ENCODE measurements at places on chromosomes 7 and 10.

DNA sequence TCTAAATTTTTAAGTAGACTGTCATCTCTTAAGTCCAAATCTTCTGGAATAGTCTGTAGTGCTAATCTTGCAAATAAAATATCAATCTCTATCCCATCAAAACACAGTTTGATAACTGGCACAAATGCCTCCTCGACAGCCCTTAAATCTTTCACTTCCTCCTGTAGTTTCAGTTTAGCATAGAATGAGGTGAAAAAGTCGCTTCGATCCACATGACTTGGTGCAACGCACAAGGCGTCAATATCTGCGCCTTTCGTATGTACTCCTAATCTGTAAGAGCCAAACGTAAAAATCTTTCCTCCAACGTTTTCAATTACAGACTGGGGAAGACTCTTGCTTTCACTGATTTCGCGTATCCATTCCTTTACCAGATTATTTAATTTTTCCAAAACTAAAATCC, 603 bp downstream of the PAPOLB start:
- DNase-seq = no peak

GRCh38 chr10:132562916-132563456, 25.4 kb downstream of the INPP5A start:
- DNase-seq = no peak

- DNase-seq = no peak
Observed at GRCh38 chr7:156129522-156129921, 317.3 kb upstream of the SHH start.

DNA sequence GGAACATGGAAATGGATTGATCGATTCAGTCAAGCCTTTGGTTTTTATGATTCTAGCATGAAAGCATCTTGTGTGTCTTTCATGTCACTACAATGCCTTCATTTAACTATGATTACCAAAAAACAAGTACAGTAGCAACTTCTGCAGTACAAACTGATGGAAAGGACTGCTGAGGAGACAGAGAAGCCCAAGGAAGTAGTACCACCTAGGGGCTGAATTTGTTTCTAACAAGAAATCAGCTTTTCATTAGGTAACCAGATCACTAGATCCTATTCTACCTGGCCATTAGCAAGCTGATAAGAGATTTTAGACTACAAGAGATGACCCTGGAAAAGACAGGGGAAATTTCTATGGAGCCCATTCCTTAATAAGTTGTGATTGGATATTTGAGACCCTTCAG, 3.2 kb upstream of the IFIT1 start:
- DNase-seq = peak; percentile 34

- no peak for DNase-seq
Observed at GRCh38 chr10:34505338-34505737, 309.8 kb downstream of the PARD3 start.

GRCh38 chr10:29841724-29842649, 207.2 kb upstream of the SVIL start:
- no peak for DNase-seq

DNA sequence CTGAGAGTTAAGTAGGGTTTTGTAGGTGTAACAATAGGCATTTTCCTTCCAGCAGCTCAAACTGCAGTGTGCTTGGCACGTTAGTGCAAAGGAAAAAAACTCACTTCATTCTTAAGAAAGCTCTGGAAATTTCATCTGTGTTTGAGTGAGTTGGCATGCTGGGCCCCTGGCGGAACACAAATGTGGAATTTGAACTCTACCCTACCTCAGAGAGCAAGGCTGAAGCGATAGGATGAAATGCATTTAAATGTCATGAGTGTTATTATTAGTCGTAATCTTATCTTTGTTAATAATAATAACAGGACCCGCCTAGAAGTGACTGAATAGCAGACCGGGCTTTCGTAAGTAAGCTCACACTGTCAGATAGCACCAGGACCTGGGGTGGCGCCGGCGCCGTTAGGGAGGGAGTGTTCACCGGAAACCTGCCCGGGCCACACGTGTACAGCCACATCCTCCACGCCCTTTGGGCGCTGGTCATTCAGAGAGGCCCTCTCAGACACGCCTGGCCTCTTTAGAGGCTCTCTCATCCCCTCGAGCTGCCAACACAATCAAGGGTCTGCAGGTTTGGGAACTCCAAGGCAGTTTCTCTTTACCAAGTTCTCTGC, 63.5 kb downstream of the GRK5 start:
- DNase-seq = no peak

DNA sequence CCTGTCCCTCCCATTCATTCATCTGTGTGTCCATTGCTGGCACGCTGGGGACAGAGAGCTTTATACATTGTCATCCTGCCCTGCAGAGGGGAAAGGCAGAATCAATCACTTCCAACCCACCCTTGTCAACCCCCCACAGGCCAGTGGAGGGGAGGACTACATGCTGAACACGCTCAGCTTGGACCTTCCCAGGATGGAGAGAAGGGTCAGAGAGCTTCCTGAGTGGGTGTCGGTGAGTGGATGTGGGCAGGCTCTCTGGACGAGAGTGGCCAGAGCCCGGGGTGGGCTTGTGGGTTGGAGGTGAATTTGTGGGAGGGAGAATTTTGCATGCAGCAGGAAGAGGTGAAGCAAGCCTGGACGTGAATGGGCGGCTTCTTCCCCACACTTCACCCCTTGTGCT, 93.9 kb downstream of the DNAJB6 start:
- no peak for DNase-seq

DNA sequence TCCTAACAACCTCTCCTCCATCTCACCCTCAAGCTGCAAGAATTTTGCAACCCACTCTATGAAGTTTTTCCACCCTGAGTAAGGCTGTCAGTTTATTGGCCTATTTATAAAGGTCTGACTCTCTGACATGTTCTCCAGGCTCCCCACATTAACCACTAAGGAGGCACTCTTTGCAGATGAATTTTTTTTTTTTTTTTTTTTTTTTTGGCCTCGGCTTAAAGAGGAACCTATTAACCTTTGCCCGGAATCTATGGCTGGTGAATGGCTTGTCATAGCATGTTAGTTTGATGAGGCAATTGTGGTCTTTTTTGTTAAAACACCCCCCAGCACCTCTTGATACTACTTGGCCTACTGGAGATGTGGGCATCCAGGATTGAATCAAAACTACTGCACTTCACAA, 57.1 kb downstream of the TBXAS1 start:
- no peak for DNase-seq

DNA sequence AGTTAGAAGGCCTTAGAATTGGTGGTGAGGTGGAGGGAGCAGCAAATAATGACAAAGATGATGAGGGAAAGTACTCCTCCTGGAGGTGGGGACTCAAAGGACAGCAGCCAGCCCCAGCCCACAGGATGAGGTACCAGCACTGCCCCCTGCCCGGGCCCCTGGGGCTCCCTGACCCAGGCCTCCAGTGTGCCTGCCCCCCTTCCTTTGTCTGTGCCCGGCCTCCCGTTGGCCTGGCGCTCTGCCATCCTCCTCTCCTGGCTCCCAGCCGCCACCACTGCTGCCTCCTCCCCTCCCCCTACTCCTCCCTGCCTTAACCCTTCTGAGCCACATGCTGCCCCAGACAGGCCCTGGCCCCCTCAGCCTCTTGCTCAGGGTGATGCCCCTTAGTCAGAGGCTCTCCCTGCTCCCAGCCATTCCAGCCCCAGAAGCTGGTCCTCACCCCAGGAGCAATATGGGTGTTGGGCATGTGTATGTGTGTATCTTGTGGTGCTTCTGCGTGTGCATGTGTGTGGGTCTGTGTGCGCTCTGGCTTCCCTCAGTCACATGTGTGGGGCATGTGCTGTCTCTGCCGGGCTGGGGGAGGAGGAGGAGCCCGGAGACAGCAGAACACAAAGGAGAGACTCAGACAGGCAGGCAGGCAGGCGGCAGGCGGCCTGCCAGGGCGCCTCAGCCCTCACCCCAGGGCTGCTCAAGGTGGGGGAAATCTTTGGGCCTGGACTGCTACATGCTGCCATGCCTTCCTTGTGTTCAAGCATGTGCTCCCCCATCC, 2.6 kb downstream of the LDB1 start:
- peak; percentile 60 for DNase-seq

- no peak for DNase-seq
Observed at GRCh38 chr7:70619659-70620058, 512.3 kb upstream of the GALNT17 start.

DNA sequence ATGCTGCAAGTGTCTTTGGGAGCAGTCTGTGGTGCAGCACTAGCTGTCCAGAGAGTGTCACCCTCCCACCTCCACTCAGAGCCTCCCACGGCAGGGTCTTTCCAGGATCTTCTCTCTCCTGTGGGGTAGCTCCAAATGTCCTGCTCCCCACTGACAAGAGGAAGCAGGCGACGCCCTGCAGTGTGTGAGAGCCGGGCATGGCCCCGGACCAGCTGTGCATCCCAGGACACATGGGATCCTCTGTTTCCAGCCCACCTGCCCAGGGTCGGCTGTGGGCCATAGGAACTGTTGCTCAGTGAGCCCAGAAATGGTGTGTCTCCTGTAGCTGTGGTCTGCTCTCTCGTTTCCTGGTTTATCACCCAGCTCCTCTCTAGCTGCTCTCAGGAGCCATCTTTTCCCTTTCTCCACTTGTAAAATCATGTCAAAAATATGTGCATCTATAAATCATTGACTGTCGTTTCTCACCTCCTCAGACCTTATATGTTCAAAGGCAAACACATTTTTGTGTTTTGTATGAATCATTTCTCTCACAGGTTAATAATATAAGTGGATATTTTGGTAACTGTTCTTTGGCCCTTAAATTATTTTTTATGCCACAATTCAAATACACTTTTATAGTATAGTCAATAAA, 74.9 kb downstream of the VWC2 start:
- DNase-seq = no peak

- no peak for DNase-seq
Observed at GRCh38 chr10:3709456-3710060, 75.5 kb downstream of the KLF6 start.

- DNase-seq = no peak
Observed at GRCh38 chr10:95319239-95319638, 28.4 kb upstream of the PDLIM1 start.

DNA sequence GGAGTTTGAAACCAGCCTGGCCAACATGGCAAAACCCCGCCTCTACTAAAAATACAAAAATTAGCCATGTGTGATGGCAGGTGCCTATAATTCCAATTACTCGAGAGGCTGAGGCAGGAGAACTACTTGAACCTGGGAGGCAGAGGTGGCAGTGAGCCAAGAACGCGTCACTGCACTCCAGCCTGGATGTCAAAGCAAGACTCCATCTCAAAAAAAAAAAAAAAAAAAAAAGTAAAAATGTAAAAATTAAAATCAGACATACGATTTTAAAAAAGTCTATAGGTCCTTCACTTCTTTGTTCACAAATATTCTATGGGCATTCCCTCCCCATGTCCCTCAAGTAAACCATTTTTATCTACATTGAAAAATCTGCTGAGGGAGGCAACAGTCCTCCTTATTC, 34.9 kb upstream of the TLL2 start:
- no peak for DNase-seq

DNA sequence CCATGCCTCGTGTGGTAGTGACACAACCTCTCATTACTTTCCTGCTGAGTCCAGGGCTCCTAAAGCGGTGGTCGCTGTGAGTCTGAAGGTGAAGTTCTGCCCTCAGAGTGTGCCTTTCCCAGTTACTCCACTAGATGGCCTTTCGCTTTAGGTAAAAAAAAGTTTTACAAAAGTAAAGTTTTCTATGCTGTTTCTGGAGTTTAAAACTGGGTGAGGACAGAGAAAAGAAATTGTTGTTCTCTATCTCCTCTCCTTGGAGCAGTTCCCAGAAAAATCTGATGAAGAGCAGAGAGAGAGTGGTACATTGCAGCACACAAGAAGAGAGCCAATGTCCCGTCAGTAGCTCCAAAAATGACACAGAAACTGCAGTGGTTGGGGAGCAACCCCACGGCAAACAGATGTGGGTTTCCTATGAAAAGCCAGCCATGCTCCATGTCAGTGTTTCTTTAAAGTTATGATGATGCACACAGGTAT, 257.1 kb downstream of the GLI3 start:
- peak; percentile 30 for DNase-seq

GRCh38 chr7:98855610-98856422, 14.0 kb downstream of the TMEM130 start:
- DNase-seq = no peak

- DNase-seq = no peak
Observed at GRCh38 chr7:135761751-135762488, 13.3 kb upstream of the FAM180A start.

DNA sequence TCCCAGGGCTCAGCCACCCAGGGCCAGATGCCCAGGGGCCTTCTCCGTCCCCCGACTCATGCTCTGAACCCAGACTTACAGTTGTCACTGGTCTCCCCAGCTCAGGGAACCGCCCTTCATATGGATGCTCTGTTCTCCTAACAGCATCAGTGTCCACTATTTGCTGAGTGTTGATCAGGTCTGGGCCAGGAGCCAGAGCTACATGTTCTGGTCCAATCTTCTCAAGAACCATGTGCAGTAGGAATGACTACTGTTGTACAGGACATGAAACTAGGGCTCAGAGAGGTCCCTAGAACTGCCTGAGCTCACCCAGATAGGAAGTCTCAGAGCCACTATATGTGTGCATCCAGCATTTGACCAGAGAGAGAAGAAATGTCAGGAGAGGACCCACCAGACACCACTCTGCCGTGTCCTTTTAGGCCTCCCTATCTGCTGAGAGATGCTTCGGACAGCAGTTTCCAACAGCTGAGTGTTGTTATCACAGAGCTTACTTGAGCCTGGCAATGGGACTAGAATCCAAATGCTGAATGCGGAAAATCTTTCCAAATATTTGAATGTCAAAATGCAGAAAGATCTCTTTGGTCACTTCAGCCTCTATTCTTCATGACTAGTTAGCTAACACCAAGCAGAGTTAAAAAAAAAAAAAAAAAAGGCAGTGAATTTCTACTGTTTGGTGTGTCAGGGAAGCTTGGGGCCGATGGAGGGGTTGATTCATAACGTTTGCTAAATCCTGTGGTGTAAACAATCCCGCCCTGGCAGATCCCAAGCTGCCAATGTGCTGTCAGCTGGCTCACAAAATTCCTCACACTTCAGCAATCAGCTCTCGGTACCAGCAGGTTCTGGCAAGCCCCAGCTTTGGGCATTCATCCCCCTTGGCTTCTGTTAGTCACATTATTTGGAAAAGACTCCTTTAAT, 246.1 kb downstream of the TNS3 start:
- no peak for DNase-seq
